ENCODE measurements at places on chromosomes 12 and 14.

DNA sequence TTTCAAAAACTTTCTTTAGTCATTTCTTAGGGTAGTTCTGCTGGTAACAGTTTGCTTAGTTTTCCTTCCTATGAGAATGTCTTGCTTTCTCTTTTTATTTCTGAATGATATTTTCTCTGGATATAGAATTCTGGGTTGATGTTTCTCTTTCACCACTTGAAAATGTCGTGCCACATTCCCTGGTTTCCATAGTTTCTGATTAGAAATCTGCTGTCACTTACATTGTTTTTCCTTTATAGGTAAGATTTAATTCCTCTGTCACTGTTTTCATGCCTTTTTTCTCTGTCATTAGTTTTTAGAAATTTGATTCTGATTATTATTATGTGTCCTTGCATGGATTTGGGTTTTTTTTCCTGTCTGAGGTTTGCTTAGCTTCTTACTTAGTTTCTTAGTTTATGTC lies 77.3 kb upstream of the PCNX4 start:
- DNase-seq = no peak

- no peak for DNase-seq
Measured at GRCh38 chr12:131720241-131720640, 9.4 kb downstream of the SFSWAP start.

DNA sequence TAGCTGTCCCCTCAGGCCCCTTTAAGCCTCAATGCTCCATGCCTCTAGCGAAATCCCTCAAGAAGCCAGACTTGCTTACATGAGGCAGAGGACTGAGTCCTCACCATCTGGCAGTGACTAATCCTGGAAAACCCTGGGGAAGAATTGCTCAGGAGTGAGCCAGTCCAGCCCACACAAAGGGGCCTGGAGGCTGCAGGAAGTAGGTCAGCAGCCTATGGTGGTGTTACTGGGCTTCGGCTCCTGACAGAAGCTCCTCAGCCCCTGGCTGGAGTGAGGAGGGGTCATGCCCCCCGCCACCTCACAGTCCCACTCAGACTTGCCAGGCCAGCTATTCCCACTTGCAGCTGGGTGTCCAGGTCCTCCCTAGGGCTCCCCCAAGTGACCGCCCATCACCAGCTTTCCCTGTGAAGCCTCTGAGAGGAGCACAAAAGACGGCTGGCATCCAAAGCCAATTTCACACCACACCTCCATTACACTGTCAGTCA lies 250.5 kb downstream of the DPF3 start:
- peak; percentile 81 for DNase-seq

GRCh38 chr12:92411687-92412086 lies 266.0 kb upstream of the BTG1 start:
- peak; percentile 86 for DNase-seq

DNA sequence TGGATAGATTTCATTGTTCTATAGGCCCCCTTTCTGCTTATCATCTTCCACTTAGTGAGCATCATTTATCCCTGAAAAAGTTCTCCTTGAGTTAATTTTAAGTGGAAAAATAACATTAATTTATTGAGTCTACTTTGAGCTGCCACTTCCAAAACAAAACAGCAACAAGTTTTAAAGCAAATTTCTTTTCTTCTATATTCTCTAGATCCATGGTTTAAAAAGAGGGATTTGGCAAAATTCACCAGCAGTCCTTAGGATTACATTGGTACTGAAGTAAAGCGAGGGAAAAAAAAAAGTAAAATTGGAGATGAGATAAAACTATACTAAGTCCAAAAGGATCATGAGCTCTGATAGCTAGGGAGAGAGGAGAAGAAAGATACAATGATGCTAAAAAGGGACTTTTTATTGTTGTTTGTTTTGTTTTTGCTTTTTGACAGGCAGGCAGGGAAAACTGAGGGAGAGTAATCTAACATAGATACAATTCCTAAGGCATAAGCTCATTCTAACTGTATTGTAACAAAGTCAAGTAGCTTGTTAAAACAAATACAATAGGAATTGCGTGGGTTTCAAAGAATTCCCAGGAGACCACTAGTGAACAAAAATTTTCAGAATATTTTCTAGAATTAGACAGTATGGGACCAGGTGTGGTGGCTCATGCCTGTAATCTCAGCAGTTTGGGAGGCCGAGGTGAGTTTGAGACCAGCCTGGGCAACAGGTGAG lies 19.2 kb upstream of the PLEKHA5 start:
- no peak for DNase-seq

DNA sequence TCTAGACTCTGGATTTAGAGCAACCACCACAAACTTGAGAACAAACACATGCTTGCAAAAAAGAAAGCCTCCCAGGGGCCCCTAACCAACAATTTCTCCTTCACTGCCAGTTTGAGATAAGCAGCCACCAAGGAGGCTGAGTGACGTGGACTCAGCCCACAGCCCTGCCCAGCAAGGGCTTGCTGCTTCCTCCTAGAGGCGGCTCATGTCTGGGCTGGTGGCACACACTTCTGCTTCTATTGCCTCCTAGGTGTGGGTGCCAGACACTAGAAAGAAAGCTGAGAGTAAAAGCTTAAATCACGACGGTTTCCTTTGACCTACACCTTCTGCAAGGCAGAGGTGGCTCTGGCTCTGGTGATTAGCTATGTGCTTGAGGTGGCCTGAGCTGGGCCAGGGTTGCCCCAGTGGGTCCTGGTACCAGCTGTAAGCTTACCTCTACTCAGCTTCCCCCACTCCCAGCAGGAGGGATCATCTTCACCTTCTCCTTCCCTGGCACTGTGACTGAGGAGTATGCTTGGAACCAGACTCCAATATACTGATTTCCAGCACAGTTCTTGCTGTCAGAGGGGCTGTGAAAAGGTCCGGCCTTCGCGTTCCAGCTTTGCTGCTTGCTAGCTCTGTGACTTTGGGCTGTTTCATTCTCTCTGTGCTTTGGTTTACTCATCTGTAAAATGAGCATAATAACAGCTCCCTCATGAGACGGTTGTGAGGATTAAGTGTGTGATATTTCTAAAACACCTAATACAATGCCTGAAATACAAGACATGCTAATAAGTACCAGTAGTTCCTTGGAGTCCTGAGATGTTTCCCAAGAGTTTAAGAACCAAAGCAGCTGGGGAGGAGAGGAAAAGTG lies 89.7 kb upstream of the PARP11 start:
- no peak for DNase-seq

GRCh38 chr12:6375269-6376078 lies at the start of gene SCNN1A:
TSS of gene SCNN1A (minus strand) at chr12:6375563. CDS start at chr12:6374783, 780 bp downstream.
- peak; percentile 55 for DNase-seq

DNA sequence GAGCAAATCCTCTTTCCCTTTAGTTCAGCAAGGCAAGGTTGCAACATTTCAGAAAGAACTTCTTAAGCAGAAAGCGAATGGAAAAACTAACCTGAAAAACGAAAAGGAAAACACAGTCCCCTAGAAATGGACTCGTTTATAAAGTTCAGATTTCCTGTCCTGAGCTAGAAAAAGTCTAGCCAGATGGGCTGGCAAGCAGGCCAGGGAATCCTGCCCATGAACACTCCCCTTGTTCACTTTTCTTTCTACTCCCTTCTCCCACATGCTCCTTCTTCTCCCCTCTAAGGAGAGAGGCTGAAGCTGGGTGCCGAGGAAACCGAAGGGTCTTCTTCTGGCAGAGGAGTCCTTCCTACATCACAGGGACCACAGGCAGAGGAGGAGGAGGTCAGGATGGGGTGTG lies 27.1 kb downstream of the LTBP2 start:
- no peak for DNase-seq

DNA sequence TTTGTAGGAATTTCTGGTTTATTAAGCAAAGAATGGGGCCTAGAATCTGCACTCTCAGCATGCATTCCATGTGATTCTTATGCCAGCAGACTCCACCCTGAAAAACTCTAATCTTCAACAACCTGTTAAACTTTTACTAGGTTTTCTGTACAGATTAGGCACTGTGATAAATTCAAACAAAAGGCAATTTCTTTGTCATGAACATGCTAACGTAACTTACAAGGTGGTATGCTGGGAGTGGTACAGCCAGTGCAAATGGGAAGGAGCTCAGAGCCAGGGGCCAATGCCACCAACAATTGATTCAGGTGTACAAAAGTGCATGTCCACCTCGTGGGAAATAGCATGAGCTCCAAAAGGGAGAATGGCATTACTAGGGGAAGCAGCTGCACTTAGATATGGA lies 83.0 kb downstream of the PPFIBP1 start:
- DNase-seq = no peak

DNA sequence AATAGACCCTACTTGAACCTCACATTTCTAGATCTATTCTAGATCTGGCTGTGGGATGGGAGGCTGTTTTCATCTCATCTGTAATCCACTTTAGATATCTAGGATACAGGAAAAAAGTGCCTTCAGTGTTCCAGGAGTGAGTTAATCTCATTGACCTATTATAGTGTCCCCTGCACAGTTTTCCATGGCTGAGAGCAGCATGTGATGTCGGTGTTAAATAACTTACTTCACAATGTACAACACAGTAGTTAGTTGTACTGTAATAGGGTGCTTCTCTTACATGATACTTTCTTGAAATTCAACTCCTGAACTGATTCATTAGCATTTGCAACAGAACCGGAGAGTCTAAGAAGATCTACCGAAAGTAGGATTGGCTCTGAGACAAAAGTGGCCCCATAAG lies 62.6 kb downstream of the TMEM117 start:
- no peak for DNase-seq

GRCh38 chr14:68148276-68148675 lies 328.7 kb downstream of the RAD51B start:
- DNase-seq = no peak

GRCh38 chr12:66755727-66756395 lies 77.0 kb upstream of the GRIP1 start:
- DNase-seq = no peak

Measured in cerebellum (tissue), 4 donors.